ENCODE measurements at places on chromosomes 4 and X.

- DNase-seq, result no peak
Measured at GRCh38 chr4:156673483-156673882, 298.1 kb downstream of the PDGFC start.

DNA sequence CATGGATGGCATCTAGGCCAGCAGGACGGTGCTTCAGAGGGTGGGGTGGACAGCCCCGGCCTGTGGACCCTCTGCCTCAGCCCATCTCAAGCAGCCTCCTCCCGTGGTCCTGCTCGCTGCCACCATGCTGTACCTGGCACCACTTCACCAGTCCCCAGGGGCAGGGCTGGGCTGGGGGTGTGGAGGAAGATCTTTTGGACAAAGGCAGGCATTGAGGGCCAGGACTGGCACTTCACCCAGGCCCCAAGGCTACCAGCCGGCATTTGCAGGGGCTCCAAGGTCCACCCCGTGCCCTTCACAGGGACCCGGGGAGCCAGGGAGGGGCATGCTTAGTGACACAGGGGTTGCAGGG lies 713 bp downstream of the PLXNB3 start:
- no peak for DNase-seq

DNA sequence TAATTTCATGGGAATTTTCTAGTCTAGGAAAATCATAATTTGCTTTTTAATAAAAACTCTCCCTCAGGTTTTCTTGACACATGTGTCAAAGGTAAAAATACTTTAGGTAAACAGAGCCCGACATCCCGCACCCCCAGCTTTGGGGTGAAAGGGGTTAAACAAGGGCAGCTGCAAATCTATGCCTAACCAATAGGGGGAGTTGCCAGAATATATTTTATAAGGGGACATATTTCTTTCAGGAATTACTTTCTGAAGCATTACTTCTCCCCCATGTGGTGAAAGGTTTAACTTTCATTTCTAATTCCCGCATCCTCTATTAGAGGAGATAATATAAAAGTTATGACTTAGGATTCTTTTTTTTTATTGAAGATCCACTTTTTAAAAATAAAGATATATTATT lies 53.9 kb upstream of the HEPH start:
- DNase-seq, result no peak

- no peak for DNase-seq
Measured at GRCh38 chr4:77431546-77431945, 174.1 kb upstream of the CXCL13 start.

DNA sequence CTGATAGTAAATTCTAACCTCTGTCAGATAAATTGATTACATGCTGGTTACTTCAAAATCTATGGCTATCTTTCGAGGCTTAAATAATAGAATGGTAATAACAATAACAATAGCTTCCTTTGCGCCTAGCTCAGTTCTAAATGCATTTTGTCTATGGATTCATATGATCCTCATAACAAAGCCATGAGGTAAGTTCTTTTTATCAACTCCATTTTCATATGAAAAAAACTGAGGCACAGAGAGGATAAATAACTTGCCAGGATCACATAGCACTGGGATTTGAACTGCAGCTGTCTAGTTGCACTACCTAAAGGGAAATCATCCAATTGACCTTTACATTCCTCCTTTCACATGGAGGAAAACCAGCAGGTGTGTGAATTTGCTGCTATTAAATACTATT lies 108.6 kb upstream of the ARX start:
- no peak for DNase-seq

Measured in SIG-M5 (cell line).